ENCODE measurements at places on chromosomes 2 and 18.

GRCh38 chr18:55141318-55141717 lies 182.1 kb upstream of the CCDC68 start:
- peak; percentile 90 for DNase-seq

- DNase-seq, result no peak
These were observed 71.8 kb downstream of the RAPH1 start for GRCh38 chr2:203463266-203463678.

GRCh38 chr2:85811180-85812093 lies 57.6 kb downstream of the ATOH8 start:
- DNase-seq, result peak; percentile 35

GRCh38 chr2:119856469-119856901 lies 96.8 kb downstream of the PTPN4 start:
- DNase-seq, result no peak
